Fibroblast of skin of right quadriceps (primary cell): ENCODE measurements at places on chromosomes 3 and 15.

DNA sequence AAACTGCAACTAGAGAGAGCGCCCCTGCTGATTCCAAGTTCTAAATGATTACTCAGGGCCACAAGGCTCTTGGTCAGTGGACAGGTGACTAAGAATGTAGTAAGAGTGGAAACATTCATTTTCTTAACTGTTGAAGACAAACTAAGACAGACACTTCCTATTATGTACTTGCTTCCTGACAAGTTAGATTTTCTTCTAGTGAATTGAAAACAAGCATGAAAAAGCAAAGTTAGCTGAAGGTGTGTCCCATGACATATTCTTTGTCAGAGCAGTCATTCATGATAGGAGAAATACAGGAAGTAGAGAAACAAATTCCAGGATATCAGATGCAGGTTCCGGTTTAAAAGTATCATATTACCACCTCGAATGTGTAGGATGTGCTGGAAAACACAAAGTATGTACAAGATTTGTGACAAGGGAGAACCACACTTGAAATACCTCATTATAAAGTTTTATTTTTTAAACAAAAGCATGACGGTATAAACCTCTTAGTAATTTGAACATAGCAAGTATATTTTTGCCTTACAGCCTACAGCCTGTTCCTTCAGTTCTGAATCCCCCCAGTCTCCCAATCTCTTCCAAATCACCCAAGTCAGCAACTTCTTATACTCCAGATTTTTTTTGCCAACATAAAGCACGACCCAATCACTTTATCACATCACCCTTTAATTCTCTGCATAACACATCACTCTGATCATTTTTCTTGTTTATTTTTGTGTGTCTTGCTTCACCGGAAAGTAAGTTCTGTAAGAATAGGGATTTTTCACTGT lies 6.2 kb downstream of the TSPAN3 start:
- DNase-seq = no peak

DNA sequence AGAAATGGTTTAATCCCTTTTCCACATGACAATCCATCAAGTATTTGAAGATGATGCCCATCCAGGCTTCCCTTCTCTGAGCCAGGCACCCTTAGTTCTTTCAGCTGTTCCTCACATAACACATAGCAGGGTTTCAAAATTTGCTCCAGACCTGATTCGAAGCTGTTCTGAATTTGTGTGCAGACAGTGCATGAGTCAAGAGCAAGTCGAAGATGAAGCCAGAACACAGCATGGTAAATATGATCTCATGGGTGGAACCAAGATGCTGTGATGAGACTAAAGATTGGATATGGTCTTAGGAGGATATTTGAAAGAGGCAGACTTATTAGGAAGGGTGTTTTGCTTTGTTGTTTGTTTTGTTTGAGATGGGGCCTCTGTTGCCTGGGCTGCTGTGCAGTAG lies 32.6 kb upstream of the PDE8A start:
- peak; percentile 64 for DNase-seq

GRCh38 chr3:8200996-8201395 lies 300.6 kb upstream of the LMCD1 start:
- DNase-seq = no peak

GRCh38 chr3:86990734-86991481 lies at the start of gene VGLL3:
Gene VGLL3 (minus strand): TSS chr3:86991149. CDS start chr3:86990743, 406 bp downstream.
- DNase-seq = peak; percentile 94

DNA sequence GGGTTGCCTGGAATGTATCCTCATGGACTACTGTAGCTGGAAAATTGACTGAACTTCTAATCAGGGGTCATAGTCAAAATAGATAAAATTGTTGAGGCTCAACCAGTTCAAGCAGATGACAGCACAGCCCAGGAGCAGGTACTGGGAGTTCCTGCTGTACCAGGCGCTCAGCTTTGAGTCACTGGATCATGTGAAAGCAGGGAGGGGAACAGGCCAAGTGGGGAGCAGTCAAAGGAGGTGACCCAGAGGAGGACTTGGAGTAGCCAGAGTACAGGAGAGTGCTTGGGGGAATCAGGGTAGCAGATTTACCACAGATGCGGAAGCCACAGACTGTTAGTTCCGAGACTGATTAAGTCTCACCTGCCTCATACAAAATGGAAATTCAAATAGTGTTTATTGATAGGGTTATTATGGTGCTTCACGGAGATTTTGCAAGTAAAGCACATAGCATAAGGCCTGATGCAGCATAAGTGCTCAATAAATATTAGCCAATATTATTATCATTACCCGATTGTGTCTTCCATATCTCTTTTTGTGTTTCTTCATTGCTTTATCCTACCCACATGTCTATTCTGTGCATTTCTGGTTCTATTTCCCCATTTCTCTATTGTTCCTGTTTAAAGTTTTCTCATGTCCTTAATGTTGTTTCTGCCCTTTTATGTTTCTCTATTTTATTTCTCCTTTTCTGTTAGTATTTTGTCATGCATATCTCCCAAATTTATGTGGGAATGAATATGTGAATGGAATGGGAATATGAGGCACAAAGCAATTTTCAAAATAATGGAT lies 369.2 kb upstream of the MCTP2 start:
- DNase-seq = no peak

DNA sequence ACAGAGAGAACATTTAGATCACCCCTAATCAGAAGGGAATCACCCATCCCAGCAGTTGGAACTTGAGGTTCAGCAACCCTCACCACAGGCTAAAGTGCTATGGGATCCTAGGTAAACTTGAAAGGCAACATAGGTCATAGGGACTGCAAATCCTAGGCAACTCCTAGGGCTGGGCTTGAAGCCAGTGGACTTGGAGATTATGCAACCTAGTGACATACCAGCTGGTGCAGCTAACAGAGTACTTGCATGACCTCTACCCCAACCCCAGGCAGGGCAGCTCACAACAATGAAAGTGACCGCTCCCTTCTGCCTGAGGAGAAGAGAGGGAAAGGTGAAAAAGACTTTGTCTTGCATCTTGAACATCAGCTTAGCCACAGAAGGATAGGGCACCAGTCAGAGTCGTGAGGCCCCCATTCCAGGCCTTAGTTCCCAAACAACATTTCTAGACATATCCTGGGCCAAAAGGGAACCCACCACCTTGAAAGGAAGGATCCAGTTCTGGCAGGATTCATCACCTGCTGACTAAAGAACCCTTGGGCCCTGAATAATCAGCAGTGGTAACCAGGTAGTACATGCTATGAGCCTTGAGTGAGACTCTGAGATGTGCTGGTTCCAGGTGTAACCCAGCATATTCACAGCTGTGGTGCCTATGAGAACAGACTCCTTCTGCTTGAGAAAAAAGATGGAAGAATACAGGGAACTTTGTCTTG lies 37.6 kb upstream of the FBN1 start:
- peak; percentile 54 for DNase-seq

GRCh38 chr15:23687143-23687470 lies at the start of gene NDN:
Gene NDN (minus strand): TSS chr15:23687305. CDS start chr15:23687217, 88 bp downstream.
- peak; percentile 62 for DNase-seq

GRCh38 chr3:186032321-186032720 lies 76.6 kb downstream of the ETV5 start:
- DNase-seq = no peak

- no peak for DNase-seq
These were observed 596.9 kb upstream of the ARPP21 start for GRCh38 chr3:35042210-35042991.

DNA sequence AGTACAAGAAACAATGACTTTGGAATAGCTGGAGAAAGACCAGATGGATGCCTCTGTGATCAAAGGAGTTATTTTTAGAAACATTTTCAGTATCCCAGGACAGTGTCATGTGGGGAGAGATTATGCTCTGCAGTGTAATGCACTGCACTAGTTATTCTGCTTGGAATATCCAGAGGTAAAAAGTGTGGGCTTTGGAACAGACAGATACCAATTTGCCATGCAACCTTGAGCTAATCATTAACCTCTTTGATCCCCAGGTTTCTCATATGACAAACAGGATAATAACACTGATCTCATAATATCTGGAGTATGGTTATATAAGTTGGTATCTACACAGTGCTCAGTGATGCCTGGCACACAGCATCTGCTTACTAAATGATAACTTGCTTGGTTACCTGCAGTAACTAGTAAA lies 12.2 kb upstream of the SLC7A14 start:
- no peak for DNase-seq

DNA sequence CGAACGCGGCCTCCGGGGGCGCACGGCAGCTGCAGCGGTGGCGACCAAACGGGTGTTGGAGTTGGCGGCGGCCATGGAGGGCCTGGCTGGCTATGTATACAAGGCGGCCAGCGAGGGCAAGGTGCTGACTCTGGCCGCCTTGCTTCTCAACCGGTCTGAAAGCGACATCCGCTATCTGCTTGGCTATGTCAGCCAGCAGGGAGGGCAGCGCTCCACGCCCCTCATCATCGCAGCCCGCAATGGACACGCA lies 725 bp downstream of the FEM1B start:
- no peak for DNase-seq

GRCh38 chr3:172546105-172546504 lies 22.9 kb upstream of the TNFSF10 start:
- no peak for DNase-seq

GRCh38 chr3:13086531-13086981 lies 13.3 kb upstream of the IQSEC1 start:
- no peak for DNase-seq

DNA sequence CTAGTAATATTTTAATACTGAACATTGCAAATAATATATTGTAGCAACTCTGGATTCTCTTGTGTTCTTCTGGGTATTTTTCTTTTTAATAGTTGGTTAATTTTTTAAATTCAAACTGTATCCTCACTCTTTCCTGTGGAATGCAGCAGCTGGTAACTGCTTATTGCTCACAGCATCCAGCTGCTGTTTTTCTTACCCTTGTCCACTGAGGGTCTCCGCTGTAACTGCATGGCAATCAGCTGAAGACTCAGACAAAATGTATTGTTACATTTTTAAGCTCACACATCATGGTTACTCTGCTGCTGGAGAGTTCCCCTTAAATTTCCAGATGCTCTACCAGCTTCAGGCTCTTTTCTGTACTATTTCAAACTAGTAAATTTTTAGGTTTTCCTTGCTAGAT lies 227.6 kb downstream of the MBNL1 start:
- no peak for DNase-seq

- DNase-seq = no peak
These were observed 5.2 kb downstream of the C3orf20 start for GRCh38 chr3:14680115-14680514.

DNA sequence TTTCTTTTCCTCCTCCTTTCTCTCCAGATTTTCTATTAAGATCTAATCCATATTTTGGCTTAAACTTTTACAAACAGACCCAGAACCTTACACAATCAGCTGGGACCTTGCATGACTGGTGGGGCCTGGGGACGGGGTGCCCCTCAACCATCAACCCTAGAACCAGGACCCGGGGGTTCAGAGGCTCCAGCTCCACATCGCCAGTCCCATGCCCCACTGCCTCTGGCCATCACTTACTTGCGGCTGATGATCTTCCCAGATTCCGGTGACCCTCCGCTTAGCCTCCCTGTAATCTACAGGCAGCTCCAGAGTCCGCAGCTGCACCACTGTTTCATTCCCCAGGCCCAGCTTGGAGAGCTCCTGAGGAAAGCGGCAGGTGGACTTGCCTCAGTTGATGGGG lies 36.8 kb downstream of the PGPEP1L start:
- no peak for DNase-seq

DNA sequence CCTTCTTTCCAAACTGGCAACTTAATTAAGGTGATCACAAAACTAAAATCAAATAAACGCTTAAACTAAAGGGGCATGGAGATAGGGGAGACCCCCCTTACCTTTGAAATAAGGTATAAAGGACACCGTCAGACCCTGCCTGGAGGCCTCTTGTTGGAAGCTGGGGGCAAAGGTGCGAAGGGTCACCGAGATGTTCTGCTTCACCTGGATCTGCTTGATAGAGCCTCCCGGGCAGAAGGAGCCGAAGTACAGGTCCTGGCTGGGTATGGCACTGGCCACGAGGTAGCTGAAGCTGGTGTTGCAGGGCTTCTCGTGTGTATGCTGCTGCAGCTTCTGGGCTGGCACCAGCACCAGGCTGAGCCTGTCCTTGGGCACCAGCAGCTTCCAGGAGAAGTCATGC lies 53.0 kb downstream of the CDCP1 start:
- no peak for DNase-seq

GRCh38 chr15:28978661-28979060 lies 92.9 kb downstream of the APBA2 start:
- DNase-seq = no peak
